GM19239 (cell line): ENCODE measurements at places on chromosomes 11 and 22.

GRCh38 chr22:43237280-43237679, 50.3 kb upstream of the TTLL12 start:
- no peak for DNase-seq

GRCh38 chr11:110249066-110249465, 47.3 kb downstream of the RDX start:
- DNase-seq, result no peak

DNA sequence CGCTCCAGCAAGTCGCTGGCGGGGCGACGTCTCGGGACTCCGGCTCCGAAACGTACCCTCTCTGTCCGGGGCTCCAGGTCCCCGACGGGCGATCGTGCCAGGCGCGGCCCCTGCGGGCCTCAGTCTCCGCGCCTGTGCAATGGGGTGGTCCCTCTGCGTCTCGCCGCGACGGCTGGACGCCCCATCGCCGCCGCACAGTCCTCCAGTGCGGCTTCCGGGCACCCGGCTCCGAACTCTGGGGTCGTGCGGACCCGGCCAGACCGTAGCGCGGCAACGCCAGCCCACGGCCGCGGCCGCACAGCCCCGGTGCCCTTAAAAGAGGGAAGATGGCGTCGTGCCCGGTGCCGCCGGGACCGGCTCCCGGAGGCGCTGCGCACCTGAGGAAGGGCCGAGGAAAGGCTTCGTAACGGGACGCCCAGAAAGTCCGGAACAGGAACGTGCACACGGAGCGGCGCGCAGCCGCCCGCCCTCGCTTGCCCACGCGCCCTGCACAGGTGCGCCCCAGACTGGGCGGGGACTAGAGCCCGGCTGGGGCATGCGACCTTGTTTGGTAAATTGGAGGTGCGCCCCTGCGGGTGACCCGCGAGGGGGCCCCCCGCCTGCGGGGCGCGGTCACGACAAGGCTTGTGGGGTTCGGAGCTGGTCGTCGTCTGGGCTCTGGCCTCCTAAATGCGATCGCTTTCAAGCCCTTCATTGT, 525 bp downstream of the BIK start:
- DNase-seq, result no peak

DNA sequence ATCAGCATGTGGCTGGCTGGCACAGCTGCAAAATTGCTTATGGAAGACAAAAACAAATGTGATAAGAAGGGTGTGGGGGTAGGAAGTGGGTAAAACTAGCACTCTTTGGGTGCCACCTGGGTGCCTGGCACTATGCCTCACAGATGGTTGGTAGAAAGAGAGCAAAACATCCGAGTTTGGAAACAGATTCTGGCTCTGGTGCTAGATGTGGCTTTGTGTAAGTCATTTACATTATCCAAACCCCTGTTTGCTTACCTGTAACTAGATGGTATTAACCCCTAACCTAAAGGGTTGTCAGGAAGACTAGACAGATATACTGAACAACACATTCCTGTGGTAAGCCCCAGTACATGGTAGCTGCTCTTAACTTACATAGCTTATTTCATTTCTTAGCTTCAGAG, 905.6 kb downstream of the DLG2 start:
- DNase-seq, result no peak

GRCh38 chr22:23110922-23111527, 30.8 kb downstream of the RSPH14 start:
- no peak for DNase-seq

GRCh38 chr11:61828629-61829407, 718 bp downstream of the FADS2 start:
- DNase-seq, result no peak

DNA sequence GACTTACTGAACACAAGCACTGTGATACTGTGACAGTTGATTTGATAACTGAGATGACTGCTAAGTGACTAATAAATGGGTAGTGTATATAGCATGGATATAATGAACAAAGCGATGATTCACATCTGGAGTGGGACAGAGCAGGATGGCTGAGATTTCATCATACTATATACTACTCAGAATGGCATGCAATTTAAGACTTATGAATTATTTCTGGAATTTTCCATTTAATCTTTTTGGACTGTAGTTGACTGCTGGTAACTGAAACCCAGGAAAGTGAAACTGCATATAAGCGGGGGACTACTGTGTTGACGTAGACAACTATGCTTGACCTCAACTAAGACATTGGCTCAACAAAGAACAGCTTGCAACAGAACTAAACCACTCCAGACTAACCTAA, 20.0 kb upstream of the NUCB2 start:
- DNase-seq, result no peak

DNA sequence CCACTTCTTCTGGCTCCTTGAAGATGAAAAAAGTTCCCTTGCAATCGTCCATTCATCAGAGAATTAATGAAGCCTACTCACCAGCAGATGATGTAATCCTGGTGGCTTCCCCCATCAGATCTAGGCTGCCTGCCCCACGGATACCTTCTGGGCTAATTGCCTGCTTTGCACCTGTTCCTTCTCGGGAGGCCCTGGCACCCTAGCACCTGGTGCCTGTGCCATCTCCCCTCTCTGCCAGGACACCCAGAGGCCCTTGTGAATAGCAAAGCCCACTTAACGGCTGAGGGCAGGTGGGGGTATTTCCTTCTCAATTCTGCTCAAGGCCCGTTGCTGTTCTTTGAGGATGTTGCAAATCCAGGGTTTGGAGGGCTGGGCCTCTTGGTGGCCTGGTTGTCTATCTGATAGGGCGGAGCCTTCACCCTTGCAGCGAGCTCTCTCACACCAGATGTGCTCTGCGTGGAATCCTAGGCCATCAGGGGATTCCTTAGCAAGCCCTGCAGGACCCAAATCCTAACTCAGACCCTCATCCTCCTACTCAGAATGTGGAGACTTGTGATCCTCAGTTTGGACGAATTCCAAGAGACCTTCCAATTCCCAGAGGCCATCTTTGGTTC, at the start of gene LMO2:
Gene LMO2, minus strand, starts transcription at position 363 of the 614 bp plus-strand sequence. CDS start 22,360 bp downstream, outside the sequence.
- DNase-seq, result no peak

- no peak for DNase-seq
Measured at GRCh38 chr22:30429887-30430286, 4.3 kb downstream of the MTFP1 start.

DNA sequence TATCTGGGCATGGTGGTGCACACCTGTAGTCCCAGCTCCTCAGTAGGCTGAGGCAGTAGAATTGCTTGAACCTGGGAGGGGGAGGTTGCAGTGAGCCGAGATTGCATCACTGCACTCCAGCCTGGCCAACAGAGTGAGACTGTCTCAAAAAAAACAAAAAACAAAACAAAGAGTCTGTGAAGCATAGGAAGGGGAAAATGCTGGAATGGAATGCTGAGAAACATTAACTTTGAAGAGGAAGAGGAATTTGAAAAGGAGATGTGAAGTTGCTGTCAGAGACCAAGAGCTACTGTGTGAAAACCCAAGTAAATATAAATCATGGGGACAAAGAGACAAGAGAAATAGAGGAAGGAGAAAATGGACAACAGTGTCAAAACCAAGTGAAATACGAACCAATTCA, 455.1 kb upstream of the ARHGAP42 start:
- no peak for DNase-seq

DNA sequence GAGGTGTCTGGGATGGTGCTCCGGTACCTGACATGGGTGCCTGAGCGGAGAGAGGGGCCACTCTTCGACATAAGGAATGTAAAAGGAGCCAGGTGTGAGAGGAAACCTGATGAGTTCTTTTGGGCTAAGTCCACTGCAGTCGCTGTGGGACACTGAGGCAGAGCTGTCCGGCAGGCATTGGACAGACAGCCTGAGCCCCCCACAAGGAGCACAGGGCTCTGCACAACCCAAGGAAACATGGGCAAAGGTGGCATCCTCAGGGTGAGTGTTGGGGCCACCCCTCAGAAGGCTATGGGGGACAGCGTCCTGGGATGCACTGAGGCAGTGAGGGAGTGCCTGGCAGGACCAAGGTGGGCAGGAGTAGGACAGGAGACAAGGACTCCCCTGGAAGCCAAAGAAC, 57.7 kb upstream of the EMID1 start:
- DNase-seq, result no peak

- DNase-seq, result no peak
Measured at GRCh38 chr11:27447288-27448183, 25.1 kb downstream of the LGR4 start.
